ENCODE measurements at places on chromosomes 3 and 15. TPM values are rescaled to one million over a fixed set of nuclear protein-coding genes. Genes with fewer than 3 reads are reported as not detected.

- peak; percentile 82 for DNase-seq
Measured at GRCh38 chr3:120177151-120177550, 82.9 kb upstream of the GSK3B start.

DNA sequence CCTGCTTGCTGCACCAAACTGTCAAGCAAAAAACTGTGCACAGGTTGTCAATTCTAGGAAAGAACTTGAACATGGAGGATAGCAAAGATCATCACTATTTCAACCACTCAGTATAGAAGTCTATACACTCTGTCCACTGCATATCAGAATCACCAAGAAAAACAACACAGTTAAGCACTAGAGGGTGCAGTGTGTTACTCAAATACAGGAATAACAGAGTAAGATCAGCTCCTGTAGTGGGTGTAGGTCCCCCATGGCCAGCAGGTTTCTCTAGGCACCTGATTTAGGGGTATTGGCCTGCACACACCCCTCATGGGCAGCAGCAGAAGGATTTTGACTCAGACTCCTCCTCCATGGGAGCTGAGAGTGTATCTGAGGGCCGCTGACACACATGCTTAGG lies 464.1 kb downstream of the EPHA6 start:
- no peak for DNase-seq

DNA sequence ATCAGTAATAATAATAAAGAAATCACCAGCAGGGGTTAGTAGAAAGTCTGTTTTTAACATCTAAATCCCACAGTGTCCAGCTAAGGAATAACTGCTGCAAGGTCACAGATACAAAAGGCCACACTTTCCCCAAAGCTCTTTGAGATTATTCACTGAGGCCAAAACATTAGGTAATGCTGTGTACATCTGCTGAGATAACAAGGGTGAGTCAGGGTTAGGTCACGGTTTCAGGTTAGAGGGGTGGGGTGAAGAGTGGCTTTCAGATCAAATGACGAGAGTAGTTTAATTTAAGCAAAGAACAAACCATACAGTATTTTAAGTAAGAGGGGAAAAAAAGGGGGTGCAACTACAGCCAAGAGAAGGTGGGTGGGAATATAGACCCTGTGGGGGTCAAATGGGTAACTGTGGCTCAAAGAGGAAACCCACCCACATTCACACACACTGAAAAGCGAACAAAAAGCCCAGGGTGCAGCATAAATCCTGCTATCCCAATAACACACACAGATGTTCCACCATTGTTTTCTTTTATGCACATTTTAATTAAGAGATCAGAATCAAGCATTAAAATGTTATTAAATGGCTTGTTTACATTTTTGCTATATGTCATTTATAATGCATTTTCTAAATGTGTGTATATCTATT lies 412.9 kb downstream of the TIGIT start:
- DNase-seq = peak; percentile 53

GRCh38 chr15:59917504-59918157 lies 86.5 kb upstream of the FOXB1 start:
- DNase-seq = peak; percentile 18

DNA sequence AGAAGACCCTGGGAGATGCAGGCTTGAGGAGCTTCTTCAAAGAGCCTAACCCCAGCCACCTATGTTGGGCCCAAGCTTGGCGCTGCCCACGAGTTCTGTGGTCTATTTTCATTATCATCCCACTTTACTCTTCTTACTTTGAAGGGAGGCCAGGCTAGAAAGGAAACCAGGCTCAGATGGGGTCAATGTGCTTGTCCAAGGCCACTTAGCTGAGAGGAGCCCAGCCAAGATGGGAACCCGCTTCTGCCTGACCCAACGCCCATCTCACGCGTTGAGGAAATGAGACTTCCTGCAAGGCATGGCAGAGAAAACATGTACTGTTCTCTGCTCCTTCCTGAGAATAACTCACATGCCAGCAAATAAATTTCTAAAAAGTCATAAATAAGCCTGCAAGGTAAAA lies 486.3 kb upstream of the PROK2 start:
- no peak for DNase-seq

DNA sequence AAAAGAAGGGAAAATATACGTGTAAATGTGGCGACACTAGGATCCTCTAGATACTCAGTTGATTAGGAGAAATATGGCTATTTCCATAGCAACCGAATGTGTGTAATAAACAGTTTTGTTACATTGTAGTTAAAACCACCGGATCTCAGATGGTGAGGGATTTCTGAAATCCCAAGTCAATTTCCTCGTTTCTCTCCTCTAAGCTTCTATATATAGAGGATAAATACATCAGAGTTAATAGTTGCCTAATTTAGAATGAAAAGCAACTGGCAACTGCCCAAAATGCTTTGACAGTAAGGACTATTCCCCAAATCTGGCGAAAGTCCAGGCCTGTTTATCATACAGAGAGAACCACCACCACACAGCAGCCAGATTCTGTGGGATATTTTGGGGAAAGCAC lies 112.6 kb downstream of the GABRB3 start:
- no peak for DNase-seq

GRCh38 chr3:33513262-33513863 lies 73.2 kb upstream of the UBP1 start:
- no peak for DNase-seq

- DNase-seq = no peak
Measured at GRCh38 chr3:118636841-118637240, 397.8 kb downstream of the IGSF11 start.

GOLGA8K gene
- not detected for total RNA-seq

RLBP1 gene
- total RNA-seq = not detected

TM2D3 gene
- total RNA-seq = 48.4 TPM
